Activated CD8-positive, alpha-beta memory T cell treated with anti-CD3 and anti-CD28 coated beads, Interleukin-2, amount 50 U/mL, for 48 hours (primary cell): ENCODE measurements at places on chromosomes 7 and 10.

DNA sequence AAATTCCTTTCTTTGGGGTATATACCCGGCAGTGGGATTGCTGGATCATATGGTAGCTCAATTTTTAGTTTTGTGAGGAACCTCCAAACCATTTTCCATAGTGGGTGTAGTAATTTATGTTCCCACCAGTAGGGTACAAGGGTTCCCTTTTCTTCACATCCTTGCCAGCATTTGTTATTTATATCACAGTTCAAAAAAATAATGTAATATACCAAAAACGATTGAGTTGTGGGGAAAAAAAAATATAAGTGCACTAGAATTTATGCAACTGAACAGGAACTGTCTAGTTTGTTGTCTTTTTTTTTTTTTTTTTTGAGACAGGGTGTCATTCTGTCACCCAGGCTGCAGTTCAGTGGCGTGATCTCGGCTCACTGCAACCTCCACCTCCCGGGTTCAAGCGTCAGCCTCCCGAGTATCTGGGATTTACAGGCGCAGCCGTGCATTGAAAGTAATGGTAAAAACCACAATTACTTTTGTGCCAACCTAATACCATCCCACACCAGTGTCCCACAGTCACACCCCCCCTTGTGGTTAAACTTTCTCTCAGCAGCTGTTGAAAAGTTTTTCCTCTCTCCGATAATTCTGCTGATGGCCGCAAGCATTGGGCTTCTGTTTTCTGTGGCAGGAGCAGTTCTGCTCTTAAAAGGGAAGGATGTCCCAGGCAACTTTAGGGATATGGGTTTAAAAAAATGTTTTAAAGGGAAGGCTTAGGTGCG is 6.8 kb upstream of the LAT2 start:
- no peak for DNase-seq

GRCh38 chr10:82982110-82982608 is 1107.2 kb downstream of the NRG3 start:
- DNase-seq: no peak

DNA sequence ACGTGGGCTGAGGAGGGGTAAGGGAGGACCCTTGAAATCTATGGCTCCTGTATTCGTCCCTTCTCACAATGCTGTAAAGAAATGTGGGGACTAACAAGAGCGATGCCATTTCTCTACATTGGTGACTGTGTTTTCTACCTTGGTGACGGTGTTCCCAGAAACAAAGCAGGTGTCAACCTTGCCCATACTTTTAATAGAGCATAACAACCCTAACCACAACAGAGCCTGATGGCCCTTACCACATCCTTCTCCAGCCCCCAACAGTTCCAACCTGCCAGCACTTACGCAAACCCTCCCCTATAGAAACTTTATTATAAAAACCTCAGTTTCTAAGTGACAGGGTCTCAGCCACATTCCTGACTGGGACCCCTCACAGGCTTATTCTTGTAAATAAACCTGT is 28.2 kb upstream of the ADCYAP1R1 start:
- no peak for DNase-seq

DNA sequence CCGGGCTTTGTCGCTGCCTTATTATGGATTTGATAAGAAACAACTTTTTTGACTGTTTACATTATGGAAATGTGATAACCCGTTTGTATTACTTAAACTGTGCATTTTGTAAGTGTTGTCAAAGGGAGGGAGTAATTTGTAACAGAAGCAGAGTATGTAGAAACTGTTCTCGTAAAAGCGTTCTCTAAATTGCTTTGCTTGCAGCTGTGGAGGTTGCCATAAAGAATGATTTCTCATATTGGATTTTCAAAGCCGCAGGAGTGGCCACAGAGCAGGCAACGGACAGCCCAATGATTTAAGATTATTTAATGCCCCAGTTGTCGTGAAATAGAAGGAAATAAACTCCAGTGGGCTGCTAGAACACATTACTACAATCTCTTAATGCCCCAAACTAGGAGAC is 114.0 kb upstream of the INSYN2A start:
- DNase-seq: no peak

DNA sequence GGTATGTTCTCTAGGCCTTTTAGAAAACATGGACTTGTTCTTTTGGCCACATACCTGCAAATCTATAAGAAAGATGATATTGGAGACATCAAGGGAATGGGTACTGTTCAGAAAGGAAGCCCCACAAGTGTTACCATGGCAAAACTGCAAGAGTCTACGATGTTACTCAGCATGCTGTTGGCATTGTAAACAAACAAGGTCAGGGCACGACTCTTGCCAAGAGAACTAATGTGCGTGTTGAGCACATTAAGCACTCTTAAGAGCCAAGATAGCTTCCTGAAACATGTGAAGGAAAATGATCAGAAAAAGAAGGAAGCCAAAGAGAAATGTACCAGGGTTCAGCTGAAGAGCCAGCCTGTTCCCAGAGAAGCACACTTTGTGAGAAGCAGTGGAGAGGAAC is 37.1 kb downstream of the SDK1 start:
- DNase-seq: no peak

DNA sequence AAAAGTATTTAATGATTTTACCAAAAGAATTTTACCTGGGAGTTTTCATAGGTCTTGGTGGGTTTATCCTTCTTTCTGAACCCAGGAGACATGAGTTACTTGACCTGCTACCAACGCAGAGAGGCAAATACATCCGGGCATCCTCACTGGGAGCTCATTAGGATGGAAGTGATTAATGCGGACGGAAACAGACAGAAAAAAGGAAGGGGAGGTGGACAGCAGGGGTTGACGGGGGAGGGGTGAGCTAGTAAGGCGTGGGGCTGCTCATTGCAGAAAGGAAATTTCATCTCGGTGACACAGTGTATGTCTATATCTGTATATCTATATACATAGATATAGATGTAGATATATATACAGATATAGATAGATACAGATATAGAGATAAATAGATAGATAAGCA is 408.2 kb upstream of the ADARB2 start:
- DNase-seq: no peak

DNA sequence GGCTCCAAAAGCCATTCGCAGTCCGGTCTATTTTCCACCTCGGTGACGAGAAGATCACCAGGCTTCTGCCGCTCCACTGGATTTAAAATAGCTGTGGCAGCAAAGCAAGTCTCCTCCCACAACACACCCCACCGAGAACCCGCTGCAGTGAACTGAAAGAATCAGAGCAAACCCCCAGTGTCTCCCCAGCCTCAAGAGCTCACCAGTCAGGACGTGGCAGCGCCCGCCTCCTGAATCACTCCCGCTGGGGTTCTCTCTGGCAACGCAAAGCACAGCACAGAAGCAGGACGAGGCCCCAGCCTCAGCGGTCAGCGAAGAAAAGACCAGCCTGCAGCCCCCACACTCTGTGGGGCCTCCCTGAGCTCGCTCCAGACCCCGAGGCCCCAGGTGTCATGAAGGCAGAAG is 126.1 kb upstream of the PPP2R2D start:
- DNase-seq: peak; percentile 13

GRCh38 chr7:157444843-157445135 is 108.0 kb downstream of the DNAJB6 start:
- DNase-seq: no peak
